ENCODE measurements at places on chromosomes 1 and 21.

DNA sequence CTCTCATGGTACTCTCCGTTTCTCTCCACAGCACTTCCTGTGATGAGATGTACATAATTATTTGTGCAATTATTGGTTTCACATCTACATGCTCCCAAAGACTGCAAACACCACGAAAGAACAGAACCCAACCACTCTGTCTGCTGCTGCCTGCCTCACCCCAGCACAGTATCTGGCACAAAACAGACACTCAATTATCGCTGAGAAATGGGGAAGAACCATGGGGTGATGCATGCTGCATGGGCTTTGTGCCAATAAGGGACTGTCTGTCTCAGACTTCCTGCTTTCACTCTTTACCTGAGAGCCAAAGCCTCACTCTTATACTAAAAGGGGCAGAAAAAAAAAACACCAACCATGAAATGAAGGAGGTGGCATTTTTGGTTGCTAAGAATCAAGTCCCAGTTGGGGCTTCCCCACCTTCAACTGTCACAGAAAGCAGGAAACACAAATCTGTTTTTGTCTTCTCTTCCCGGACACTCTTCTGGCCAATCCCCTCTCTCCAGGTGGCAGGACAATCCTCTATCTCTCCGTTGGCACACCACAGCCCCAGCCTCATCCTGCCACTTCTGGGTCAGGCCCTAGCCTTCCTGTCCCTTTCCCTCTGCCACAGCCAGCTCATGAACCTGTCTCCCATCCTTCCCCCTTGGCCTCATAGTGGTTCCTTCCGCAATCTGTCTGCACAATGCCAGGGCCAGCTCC is 82.0 kb downstream of the TGFBR3 start:
- no peak for DNase-seq

- no peak for DNase-seq
Observed at GRCh38 chr1:51936531-51936930, 54.0 kb downstream of the RAB3B start.

DNA sequence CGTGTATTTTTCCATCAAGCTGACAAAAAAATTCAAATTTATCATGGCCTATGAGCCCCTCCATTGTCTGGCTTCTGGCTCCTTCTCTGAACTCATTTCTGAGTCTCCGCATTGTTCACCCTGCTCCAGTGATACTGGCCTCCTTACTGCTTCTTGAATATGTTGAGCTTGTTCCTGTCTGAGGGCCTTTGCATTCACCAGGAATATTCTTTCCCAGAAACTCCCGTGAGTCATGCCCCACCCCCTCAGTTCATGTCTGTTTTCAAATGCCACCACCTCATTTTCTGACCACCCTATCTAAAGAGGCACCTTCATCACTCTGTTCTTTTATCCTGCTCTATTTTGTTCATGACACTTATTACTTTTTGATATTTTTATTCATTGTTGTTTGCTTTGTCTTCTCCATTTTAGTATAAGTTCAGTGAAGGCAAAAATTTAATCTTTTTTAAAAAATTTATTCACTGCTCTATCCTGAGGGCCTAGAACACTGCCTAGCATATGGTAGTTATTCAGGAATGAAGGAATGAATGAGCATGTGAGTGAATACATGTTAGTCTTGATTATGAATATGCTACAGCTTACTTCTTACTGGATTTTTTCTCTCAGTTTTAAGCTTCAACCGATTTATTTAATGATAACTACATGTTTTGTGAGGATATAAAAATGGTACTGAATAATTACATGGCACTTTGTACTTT is 140.4 kb upstream of the C1orf105 start:
- DNase-seq = no peak

DNA sequence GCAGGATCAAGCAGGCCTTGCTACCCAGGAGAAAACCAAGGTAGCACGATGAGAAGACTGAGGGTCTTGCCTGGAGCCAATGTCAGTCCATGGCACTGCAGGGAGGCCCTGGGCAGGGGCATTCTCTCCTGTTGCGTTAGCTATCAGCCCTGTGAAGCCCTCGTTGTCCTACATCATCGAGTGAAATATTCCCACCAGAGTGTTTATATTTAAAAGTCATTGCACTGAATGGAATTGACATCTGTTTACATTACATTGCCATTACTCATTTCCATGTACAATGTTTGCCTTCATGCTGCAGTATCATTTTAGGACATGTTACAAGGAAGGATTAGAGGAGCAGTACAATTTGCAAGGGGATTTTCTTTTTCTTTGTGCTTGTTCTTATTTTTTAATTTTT is 243.9 kb downstream of the KAZN start:
- DNase-seq = no peak

DNA sequence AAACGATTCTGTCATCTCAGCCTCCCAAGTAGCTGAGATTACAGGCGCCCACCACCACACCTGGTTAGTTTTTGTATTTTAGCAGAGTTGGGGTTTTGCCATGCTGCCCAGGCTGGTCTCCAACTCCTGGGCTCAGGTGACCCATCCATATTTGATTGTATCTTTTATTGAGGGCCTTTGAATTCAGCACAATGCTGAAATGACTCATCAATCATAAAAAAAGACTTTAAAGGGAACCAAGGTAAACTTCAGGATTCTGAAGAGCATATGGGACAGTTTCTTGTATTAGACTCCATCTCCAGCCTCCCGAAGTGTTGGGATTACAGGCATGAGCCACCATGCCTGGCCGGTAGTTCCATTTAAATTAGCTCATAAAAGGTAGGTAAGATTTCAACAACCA is 232.2 kb downstream of the SETD4 start:
- DNase-seq = no peak

GRCh38 chr1:34529935-34530859 is 224.7 kb upstream of the GJB5 start:
- DNase-seq = no peak

- DNase-seq = no peak
Observed at GRCh38 chr1:246117066-246117791, 389.9 kb downstream of the SMYD3 start.

DNA sequence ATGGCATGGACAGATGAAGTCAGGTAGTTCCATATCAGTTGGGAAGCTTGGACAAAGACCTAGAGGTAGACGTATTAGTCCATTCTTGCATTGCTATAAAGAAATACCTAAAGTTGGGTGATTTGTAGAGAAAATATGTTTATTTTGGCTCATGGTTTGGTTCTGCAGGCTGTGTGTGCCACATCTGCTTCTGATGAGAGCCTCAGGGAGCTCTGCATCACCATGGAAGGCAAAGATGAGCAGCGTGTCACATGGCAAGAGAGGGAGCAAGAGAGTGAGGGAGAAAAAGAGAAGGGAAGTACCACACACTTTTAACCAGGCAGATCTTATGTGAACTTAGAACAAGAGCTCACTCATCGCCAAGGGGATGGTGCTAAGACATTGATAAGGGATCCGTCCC is 9.0 kb downstream of the TSACC start:
- no peak for DNase-seq

DNA sequence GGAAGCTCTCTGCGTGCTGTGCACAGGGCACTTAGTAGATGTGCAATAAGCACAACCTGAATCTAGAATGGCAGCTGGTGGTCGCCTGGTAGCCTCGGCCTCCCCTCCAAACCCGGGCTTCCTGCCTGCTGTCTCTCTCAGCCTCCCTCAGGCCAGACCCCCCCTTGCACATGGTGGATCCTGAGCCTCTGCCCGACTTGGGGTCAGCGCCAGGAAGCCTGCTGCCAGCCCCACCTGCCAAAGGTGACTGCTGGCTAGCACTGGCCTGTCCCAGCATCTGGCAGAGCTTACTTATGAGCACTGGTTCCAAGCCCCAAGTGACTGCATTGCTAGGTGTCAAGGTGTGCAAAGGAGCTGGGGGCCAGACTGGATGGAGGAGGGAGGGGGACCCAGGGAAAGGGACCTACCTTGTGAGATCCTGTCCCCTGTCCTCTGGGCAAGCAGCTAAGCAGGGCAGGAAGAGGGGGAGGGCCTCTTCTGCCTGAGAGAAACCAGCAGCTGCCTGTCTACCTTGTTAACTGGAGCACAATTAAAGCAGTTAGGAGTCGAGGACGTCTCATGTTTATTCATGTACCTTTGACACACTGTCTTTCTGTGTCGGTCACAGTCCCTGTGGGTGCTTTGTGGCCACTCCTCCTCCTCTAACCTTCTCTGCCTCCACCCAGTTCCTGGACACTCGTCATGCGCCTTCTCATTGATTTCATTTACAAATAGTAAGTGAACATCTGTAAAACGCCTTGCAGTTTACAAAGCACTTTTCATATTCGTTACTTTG is 100.9 kb downstream of the DDX20 start:
- peak; percentile 32 for DNase-seq

- no peak for DNase-seq
Observed at GRCh38 chr1:56284928-56285327, 294.4 kb downstream of the PLPP3 start.

DNA sequence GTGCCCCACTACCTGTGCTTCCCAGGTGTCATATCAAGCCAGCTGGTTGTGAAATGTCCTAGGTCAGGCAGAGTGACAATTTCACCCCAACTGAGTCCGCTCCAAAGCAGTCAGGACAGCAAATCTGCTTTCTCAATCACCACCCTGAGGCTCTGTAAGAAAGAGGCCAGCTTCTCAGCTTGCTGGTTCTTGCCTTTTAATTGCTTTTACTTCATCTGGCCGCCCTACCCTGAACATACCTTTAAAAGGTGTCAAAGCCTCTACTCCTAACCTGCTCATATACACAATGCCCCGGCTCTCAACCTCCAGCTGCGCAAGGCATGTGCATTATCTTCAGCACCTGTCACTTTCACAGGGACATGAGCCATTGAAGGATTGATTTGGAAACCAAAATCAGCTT is 581.6 kb downstream of the NPHP4 start:
- DNase-seq = peak; percentile 56

- no peak for DNase-seq
Observed at GRCh38 chr21:34126269-34126668, 52.9 kb downstream of the MRPS6 start.

DNA sequence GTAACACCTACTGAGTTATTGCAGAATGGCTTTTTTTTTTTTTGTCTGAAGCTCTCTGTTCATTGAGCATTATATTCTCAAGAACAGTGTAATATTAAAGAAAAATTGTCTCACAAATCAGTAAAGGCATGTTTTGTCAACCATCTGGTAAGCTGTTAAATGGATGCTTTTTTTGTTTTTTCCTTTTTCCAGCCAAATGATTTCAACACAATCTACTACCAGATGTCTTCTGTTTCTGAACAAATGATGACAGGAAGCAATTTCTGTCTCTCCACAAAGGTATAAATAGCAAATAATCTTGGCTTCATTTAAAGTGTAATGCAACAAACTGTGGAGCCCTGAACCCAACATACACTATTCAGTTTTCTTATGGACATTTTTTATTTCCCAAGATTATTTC is 78.6 kb upstream of the RGS2 start:
- no peak for DNase-seq

DNA sequence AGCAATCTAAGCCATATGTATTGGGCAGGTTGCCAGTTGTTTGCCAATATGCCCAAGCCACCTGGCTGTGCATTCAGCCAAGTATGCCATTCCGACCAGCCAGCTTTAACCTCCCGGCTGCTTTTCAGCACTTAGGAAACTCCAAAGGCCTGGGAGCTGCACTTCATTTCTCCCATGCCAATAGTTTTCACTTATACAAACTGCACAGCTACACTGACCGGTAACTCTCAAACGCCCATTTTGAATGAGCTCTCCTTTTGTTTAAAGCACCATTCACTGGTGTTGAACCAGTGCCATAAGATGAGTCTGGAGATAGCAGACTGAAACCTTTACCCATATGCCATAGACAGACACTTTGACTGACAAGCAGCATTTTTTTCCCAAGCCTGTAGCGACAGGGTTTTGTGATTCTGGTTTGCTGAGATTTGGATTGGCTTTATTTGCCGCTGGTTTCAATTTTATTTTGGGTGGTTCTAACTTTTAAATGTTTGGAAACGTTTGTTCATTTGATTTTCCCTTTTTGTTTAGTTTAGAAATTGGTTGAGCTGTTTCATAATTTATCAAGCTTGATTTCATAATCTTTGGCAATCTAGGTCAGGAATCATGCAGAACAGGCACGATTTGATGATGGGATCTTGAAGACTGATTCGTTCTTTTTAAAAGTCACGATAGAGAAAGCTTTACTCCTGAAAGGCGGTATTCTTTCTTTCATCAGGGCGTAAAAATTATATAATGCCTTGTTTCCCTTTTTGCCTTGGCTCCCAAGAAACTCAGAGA is 144.6 kb downstream of the NFIA start:
- peak; percentile 58 for DNase-seq

GRCh38 chr1:109399326-109399957 is 1.7 kb upstream of the SORT1 start:
- peak; percentile 21 for DNase-seq

- no peak for DNase-seq
Observed at GRCh38 chr21:38912102-38912629, 106.4 kb downstream of the ETS2 start.

DNA sequence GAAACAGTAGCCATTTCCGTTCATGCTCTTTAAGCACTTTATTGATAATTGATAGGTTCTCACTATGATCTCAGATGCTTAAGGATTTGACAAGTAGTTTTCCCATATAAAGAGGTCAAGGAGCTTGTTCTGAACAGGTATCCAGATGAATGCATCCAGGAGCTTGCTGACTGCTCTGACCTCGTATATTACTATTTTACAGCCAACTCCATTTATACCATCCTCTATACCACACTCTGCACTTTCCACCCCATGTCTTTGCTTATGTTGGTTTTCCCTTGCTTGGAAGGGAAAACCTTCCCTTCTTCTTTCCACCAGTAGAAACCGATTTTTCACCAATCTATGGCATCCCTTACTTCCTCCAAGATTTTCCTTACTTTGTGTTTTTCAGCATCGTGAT is 107.2 kb downstream of the LHX9 start:
- DNase-seq = no peak

DNA sequence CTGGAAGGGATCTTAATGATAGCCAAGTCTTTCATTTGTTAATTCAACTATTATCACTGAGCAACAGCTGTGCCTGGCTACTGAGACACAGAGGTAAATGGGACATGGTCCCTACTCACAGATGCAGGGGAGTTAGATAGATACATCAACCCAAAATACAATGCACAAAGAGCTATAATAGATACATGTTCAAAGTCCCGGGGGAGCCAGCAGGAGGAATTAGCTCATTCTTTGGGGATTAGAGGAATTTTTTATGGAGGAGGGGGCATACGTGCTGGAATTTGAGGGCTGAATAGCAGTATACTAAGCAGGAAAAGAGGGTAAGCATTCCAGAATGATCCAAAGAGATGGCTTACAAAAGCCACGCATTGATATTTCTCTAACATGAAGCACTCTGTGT is 34.6 kb downstream of the C8B start:
- no peak for DNase-seq

DNA sequence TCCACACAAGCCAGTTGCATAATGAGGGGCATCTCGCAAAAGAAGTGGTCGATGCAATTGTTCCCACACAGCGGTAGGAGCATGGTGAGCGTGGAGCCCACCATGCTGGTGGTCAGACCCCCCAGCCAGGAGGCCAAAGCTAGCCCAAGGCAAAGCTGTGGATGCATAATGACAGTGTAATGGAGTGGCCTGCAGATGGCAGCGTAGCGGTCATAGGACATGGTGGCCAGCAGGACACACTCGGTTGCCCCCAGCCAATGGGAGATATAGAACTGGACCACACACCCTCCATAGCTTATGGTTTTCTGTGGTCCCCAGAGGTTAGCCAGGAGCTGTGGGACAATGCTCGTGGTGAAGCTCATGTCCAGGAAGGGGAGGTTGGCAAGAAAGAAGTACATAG is 4.3 kb downstream of the OR2C3 start:
- no peak for DNase-seq
